Adipose tissue (tissue), 3 donors: ENCODE measurements at places on chromosomes 7 and 10. TPM values are rescaled to one million over a fixed set of nuclear protein-coding genes. Genes with fewer than 3 reads are reported as not detected.

The PIK3CG gene
- 0.16 TPM for polyA plus RNA-seq

The COL17A1 gene
- polyA plus RNA-seq, result 0.12 TPM

The NKX1-2 gene
- polyA plus RNA-seq, result not detected

The ECHDC3 gene
- polyA plus RNA-seq, result 224 TPM

The GPR85 gene
- polyA plus RNA-seq, result 1.3 TPM

The LLCFC1 gene
- polyA plus RNA-seq, result not detected

The SLC39A12 gene
- polyA plus RNA-seq, result 0.15 TPM

The GRID1 gene
- 1.6 TPM for polyA plus RNA-seq
